ENCODE measurements at places on chromosomes 3 and 15. TPM values are rescaled to one million over a fixed set of nuclear protein-coding genes. Genes with fewer than 3 reads are reported as not detected.

DIPK2A gene
- total RNA-seq, result 40.1 TPM

SMCO1 gene
- not detected for total RNA-seq

FOXL2NB gene
- total RNA-seq, result not detected

DPP8 gene
- total RNA-seq, result 22.4 TPM

PLCD1 gene
- 32.2 TPM for total RNA-seq

MAN2C1 gene
- total RNA-seq, result 62.0 TPM
